ENCODE measurements at places on chromosomes 1 and 21. TPM values are rescaled to one million over a fixed set of nuclear protein-coding genes. Genes with fewer than 3 reads are reported as not detected.
A peak's percentile ranks its signal among the peaks of the same experiment; 100 is the strongest.

TFAP2E gene
- polyA plus RNA-seq, result 2.0 TPM

DNA sequence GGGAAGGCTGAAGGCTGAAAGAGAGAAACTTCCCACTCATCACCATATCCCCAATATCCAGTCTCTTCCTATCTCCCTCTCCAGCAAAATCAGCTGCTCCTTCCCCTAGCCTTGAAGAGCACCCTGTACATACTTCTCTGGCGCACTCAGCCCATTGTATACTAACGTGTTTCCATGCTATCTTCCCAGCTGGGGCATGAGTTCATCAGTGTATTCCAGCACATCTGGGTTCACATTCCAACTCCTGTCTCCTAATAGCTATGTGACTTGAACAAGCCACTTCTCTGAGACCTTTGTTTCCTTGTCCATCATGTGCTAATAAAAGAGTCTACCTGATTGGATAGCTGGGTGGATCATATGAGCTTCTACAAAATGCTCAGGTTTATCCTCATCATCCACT, 51.1 kb upstream of the OLIG2 start:
- DNase-seq, result no peak

DNA sequence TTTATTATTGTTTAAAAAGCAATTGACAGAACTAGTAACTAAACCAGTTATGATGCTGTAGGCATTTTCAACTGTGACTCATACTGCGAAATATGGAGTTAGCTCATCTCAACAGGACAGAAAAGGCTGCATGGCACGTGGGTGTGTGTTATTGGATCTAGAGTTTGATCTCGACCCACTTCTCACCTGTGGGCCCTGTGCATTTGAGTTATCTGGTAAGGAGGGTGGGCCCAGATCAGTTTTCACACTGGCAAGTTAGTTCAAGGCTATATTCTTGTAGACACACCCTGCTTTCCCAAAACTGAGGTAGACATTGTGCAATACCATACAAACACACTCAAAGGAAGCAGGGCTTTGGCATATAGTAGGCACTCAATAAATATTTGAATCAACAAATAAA, 71.3 kb upstream of the PRDX6 start:
- DNase-seq, result no peak

GRCh38 chr1:173258479-173259264, 51.5 kb upstream of the TNFSF4 start:
- no peak for DNase-seq

GRCh38 chr1:157852476-157852875, 10.9 kb upstream of the CD5L start:
- no peak for DNase-seq

ASPM gene
- 0.47 TPM for polyA plus RNA-seq

GRCh38 chr21:14959343-14959742, 105.5 kb downstream of the NRIP1 start:
- no peak for DNase-seq

DNA sequence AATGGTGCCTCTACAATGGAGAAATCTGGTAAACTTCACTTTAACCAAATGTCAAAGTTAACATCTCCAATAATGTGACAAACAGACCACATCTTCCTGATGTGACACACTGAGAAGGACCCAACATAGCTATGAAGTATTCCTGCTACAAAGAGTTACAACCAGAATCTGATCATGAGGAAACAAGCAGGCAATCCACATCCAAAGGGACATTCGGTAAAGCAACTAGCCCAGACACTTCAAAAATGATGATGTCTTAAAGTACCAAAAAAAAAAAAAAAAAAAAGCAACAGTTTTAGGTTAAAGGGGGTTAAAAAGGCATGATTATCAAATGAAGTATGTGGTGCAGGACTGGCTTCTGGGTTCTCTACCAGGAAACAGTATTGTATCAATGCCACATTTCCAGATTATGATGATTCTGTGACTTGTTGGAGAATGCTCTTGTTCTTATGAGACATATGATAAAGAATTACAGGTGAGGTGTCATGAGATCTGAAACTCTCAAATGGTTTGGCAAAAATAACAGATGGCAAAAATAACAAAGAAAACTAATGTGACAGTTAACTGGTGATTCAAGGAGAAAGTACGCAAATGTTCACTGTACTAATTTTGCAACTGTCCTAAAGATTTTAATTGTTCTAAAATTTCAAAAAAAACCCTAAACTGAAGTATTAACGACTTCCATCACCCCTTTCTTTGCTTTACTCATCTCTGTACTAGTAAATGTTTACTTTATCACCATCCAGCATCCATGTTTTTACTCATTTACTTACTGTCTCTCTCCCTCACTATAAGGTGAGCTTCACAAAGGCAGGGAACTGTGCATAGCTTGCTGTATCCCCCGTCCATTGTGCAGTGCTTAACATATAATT, 2.8 kb downstream of the CD58 start:
- DNase-seq, result no peak

DNA sequence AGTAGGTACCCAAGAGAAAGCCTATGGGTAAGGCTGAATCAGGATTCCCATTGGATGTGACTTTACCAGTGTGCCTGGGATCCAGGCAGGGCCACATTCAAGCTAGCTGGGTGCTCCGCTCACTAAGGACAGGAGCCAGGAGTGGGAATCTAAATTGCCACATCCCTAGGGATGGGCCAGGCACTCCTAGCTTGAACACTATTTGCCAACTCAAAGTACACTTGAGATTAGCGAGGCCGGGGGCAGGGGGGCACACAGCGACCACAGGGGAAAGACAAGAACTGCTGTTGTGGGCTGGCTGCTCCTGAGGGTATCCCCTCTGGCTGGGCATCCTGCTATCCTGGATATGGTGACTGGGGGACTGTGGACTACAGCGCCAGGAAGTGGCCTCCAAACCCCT, 4.3 kb downstream of the SLC45A3 start:
- no peak for DNase-seq

NAXE gene
- 74.1 TPM for polyA plus RNA-seq

DNA sequence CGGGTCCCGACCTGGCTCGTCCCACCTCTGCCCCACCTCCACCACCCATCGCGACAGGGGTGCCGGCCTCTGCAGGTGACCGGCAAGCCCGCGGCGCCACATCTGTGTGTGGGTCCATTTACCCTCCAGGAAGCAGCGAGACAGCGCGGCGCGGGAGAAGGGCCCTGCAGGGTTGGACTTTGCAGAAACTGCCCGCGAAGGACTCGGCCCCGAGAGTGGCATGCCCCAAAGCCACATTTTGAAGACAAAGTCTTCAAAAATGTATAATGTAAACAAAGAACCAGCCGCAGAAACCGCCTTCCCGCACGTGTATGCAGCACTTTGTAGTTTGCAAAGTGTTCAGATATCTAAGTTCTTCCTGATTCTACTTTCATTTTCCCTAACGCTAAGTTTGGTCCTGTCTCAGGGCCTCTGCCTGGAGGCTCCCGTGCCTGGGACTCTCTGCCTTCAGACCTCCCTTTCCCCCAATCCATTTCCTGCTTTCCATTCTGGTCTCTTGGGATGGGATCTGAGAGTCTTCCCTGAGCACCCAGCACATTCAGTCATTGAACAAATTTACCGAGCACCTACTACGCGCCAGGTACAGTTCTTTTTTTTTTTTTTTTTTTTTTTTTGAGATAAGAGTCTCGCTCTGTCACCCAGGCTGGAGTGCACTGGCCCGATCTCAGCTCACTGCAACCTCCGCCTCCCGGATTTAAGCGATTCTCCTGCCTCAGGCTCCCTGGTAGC, 524 bp upstream of the TMCO4 start:
- peak; percentile 55 for DNase-seq

GRCh38 chr1:157490467-157491165, 61.7 kb downstream of the FCRL5 start:
- peak; percentile 70 for DNase-seq

DNA sequence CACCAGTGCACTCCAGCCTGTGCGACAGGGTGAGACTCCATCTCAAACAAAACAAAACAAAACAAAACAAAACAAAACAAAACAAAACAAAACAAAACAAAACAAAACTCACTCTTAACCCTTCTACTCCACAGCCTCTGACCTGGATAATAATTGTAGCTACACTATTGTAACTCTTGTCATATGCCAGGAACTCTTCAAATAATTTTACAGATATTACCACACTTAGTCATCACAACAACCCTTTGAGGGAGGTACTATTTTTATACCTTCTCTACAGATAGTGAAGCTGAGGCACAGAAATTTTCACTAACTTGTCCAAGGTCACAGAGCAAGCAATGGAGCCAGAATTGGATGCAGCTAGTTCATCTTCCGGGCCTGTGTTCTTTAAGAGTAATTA, 547.8 kb downstream of the ADGRL2 start:
- no peak for DNase-seq
